Stimulated activated CD4-positive, alpha-beta T cell treated with anti-CD3 and anti-CD28 coated beads, Interleukin-15, amount 100 ng/mL, for 1 hour (primary cell): ENCODE measurements at places on chromosomes 2 and 18.

- DNase-seq = no peak
Observed at GRCh38 chr2:8984855-8985254, 18.6 kb downstream of the MBOAT2 start.

DNA sequence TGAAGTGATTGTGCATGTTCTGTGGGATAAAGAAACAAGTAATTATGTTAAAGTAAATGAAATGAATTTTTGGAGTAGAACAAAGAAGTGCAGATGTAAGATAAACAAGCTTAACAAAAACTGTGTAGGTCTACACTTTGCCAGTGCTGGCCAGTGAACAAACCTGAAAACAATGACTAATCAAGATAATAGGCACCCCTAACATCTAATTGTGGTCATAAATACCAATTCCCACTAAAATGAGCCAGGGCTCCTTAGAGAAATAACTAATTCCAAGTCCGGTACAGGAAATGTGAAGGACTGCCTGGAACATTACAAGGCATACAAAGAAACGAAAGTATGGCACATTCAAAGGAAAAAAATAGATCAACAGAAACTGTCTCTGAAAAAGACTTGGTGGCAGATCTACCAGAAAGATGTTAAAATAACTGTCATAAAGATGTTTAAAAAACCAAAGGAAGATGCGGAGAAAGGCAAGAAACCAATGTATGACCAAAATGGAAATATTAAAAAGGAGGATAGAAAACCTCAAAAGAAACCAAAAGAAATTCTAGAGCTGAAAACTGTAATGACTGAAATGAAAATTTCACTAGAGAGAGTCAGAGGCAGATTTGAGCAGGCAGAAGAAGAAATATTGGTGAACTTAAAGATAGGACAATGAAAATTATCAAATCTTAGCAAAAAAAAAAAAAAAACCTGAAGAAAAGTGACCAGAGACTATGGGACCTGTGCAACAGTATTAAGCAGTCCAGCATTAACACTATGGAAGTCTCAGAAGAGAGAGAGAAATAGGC lies 94.7 kb upstream of the SLC66A3 start:
- no peak for DNase-seq

- DNase-seq = no peak
Observed at GRCh38 chr18:31500051-31500688, 2.2 kb downstream of the DSG2 start.

GRCh38 chr2:66781804-66782203 lies 346.9 kb downstream of the MEIS1 start:
- DNase-seq = no peak

GRCh38 chr18:51568151-51568550 lies 370.7 kb upstream of the MEX3C start:
- no peak for DNase-seq

- no peak for DNase-seq
Observed at GRCh38 chr18:12290086-12290485, 18.0 kb upstream of the TUBB6 start.

DNA sequence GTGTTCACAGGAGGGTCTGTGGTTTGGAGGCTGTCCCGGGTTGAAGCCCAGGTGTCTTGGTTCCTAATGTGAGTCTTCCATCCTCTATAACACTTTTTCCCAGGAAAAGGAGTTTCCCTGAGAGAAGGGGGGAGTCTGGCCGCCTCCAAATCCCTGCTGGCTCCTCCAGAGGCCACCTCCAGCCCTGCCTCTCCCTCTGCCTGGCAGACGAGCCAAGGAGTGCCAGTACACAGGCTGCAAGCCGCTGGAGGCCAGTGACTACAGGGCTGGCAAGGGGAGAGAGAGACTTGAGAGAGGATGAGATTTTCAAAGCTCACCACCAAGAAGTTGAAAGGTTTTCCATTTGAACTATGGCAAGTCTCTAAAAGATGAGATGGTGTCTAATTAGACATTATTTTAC lies 154.2 kb upstream of the ID2 start:
- DNase-seq = no peak

DNA sequence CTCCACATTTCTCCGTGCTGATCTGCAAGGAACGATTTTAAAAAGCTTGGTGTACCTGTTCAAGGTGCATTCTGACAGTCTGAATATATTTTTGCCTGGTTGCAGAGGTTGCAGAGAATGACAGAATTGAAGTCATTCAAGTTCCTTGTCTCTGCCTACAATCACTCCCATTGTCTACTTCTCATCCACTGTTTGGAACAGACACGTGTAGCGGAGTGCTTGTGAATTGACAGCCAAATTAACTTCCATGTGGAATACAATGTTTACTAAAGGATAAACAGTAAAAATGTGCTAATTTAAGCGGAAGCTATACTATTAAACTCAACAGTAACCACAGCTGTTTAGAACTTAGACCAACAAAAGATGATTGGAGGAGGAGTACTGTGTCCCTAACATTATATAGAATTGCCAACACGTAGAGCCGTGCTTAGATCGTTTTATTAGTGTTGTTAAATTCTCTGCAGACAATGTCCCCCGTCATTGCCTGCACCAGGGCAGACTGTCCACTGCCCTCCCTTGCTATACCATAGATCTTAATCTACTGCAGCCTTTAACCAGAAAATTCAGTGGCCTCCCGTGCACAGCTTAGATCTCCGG lies 87.3 kb upstream of the ZCCHC2 start:
- no peak for DNase-seq

GRCh38 chr2:106272216-106272807 lies 78.2 kb upstream of the UXS1 start:
- DNase-seq = no peak

- no peak for DNase-seq
Observed at GRCh38 chr2:106366204-106366885, 101.9 kb downstream of the RGPD3 start.

GRCh38 chr2:149800624-149801542 lies 213.3 kb upstream of the MMADHC start:
- no peak for DNase-seq

- no peak for DNase-seq
Observed at GRCh38 chr2:230269715-230270114, 44.2 kb downstream of the SP140 start.

- DNase-seq = no peak
Observed at GRCh38 chr18:63113899-63114565, 205.5 kb downstream of the BCL2 start.

- DNase-seq = no peak
Observed at GRCh38 chr18:38263066-38263465, 697.5 kb upstream of the CELF4 start.

DNA sequence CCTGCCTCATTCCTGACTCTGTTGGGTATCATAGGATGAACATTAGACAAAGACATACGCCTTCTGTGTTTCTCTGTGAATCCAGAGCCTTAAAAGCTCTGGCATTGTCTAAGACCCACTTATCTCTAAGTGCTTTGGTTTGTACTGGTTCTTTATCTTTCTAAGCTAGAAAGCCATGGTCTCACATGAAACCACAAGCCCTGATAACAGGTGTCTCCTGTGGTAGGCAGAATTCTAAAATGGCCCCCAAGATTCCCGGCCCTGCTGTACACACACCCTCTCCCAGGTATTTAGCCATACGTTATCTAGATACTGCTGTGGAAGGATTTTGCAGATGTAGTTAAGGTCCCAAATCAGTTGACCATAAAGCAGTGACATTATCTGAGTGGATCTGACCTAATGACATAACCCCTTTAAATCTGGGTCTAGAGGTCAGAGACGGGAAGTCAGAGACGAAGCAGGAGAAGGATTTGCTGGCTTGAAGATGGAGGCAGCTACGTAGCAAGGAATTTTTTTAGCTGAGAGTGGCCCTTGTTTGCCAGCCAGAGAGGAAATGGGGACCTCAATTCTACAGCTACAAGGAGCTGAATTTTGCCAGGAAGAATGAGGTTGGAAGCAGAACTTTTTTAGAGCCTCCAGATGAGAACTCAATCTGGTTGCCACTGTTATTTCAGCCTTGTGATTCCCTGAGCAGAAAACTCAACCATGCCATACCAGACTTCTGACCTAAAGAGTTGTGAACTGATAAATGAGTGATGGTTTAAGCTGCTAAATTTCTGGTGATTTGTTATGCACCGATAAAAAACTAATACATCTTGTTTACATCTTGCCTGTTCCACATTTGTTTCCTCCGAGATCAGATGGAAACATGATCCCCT lies 186.7 kb downstream of the CAMKMT start:
- no peak for DNase-seq

DNA sequence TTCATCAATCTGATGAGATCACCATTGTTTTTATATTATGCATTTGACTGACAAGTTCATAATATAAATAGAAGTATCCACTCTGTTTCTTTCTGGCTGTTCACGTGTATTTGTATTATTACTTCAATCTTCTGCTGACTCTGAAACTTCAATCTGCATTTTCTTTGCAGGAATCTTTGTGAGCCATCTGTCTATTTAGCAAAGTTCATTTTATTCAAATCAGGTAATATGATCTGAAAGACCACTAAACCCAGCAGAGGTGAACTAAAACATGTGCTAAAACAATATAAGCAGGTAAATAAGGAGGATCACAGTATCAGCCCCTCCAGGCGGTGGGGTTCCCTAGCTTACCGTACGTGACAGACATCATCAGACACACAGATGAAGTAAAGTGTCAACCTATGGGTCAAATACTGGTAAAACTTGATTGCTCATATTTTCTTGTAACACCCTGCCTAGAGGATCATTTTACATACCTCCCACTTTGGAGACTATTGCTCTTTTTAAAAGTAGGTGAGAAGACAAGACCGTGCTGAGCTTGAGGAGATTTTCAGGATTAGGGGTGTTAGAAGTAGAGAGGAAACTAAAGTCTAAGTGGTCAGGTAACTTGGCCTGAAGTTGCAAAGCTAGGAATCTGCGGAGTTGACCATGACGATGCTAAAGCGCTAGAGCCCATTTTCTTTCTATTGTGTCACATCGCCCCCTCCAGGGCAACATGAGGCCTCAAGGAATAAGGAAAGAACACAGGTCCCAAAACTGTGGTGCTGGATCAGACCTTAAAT lies 9.0 kb downstream of the DTNB start:
- DNase-seq = no peak

GRCh38 chr18:12233378-12233777 lies 20.8 kb upstream of the CIDEA start:
- no peak for DNase-seq

GRCh38 chr2:84942964-84943421 lies 28.0 kb upstream of the KCMF1 start:
- no peak for DNase-seq

DNA sequence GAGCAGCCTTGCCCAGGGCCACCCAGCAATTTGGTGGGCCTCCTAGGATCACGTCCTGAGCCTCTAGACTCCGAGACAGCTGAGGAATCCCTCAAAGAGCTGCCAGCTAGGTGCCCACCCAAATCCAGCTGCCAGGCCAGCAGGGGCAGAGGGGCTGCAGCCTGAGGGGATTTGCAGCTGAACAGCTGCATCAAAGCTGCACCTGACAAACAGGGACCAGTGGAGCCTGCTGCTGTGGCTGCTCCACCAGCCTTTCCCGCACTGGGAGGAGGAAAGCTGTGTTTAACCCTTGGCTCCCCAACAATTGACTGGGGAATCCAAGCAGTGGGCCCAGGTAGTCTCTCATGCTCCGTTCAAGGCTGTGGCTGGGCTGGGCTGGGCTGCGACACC lies 8.2 kb downstream of the ADRA2B start:
- no peak for DNase-seq

DNA sequence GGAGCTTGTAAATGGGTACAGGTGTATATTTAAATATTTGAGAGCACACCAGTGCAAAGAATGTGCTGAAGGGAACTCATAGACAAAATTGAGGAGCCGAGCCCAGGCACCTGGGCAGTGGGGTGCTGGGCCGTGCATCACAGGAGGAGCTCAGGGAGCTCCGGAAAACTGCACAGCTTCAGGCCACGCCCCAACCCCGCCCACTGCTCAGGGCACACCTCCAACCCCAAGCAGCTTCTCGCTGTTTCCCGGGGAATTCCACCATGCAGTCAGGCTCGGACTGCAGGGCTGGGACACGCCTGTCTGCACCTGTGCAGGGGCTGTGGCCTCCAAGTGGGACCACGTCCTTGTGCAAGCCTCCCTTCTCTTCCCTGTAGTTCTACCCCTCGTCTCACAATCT lies 243.0 kb downstream of the HDAC4 start:
- no peak for DNase-seq

DNA sequence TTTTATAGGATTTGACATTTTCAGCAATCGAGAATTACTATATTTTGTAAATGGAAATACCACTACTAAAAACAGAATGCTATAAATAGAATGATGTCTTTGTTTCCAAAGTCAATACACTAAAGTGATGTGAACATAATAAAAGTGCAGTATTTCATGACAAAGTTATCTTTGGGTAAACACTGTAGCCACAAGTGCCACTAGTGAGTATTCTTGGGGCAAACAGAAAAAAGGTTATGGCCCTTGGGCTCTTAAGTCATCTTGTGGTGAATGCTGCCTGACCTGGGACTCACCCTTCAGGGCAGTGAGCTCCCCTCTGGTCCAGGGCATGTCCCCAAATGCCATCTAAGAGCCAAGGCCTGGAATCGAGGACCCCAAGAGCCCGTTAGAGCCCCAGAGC lies 99.2 kb upstream of the KYNU start:
- no peak for DNase-seq

DNA sequence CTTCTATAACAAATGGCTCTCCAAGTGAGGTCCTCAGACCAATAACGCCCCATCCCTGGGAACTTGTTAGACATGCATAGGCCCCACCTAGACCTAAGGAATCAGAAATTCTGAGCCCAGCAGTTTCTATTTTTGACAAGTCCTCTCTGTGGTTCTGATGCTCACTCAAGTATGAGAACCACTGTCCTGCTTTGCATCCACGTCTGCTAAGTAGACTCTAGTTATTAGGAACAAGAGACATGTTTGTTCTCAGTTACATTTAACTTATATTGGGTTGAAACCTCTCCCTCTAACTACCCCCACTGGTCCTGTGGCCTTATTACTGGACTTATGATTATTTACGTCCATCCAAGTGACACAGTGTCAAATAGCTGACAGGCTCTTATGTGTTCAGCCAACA lies 70.3 kb downstream of the TMEM17 start:
- DNase-seq = no peak

- DNase-seq = no peak
Observed at GRCh38 chr2:40123326-40123725, 328.6 kb downstream of the SLC8A1 start.

- DNase-seq = no peak
Observed at GRCh38 chr2:156448766-156449165, 12.6 kb downstream of the GPD2 start.

- no peak for DNase-seq
Observed at GRCh38 chr2:61590214-61590613, 52.1 kb upstream of the XPO1 start.

DNA sequence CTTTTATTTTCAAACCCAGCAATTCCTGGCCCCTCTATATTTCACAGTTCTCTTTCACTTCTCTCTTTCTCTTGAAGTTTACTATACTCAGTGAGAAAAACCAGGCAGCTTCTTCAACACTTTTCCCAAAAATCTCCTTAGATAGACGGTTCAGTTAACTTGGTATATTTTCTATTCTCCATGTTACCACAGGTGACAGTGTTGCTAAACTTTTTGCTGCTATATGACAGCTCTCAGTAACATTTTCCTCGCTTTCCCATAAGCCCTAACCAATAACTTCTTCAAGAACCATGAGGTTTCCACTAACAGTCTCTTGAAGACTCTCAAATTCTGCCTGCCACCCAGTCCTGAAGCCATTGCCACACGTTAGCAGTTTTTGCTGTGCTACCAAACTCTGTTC lies 45.8 kb downstream of the CYBRD1 start:
- DNase-seq = no peak
